Fibroblast of lung (primary cell): ENCODE measurements at places on chromosomes 1 and 21. TPM values are rescaled to one million over a fixed set of nuclear protein-coding genes. Genes with fewer than 3 reads are reported as not detected.

CACNA1S gene
- total RNA-seq = not detected in 2 replicates

CASQ2 gene
- total RNA-seq = not detected in 2 replicates

CLCA2 gene
- 3.5 and 9.2 TPM in 2 replicates for total RNA-seq

HCRTR1 gene
- not detected in 2 replicates for total RNA-seq

UBE2U gene
- not detected in 2 replicates for total RNA-seq

HJV gene
- not detected in 2 replicates for total RNA-seq

CD1E gene
- total RNA-seq = not detected in 2 replicates

NUP210L gene
- total RNA-seq = under 0.01 and 0.17 TPM in 2 replicates

DNA sequence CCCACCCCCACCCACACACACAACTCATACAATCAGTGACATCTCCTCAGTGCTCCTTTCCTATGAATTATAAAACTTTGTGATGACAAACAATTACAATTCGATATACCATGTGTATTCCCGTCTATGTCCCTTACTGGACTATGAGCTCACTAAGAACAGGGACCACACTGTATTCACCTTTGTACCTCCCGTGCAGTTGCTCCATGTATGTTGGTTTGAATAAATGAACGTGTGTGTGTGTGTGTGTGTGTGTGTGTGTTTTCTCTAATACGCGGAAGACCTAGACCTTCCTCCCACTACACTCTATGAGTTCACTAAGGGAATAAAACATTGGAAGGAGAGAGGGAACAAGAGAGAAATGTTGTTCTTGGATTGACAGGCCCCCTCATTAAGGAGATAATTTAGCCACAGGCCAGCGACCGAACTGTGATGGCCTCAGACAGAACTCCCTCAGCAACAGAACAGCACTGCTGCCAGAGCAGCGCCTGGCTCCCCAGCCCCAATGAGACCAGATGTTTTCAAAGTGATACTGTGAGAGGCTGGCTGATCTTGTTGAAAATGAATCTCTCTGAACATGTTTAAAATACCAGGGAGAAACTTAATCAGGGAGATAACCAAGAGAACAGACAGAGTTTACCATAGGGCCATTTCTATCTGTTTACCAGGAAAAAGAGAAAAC lies 21.7 kb downstream of the BCAR3 start:
- DNase-seq = peak; percentile 35

GRCh38 chr1:206484901-206485300 lies 14.6 kb downstream of the IKBKE start:
- no peak for DNase-seq

DNA sequence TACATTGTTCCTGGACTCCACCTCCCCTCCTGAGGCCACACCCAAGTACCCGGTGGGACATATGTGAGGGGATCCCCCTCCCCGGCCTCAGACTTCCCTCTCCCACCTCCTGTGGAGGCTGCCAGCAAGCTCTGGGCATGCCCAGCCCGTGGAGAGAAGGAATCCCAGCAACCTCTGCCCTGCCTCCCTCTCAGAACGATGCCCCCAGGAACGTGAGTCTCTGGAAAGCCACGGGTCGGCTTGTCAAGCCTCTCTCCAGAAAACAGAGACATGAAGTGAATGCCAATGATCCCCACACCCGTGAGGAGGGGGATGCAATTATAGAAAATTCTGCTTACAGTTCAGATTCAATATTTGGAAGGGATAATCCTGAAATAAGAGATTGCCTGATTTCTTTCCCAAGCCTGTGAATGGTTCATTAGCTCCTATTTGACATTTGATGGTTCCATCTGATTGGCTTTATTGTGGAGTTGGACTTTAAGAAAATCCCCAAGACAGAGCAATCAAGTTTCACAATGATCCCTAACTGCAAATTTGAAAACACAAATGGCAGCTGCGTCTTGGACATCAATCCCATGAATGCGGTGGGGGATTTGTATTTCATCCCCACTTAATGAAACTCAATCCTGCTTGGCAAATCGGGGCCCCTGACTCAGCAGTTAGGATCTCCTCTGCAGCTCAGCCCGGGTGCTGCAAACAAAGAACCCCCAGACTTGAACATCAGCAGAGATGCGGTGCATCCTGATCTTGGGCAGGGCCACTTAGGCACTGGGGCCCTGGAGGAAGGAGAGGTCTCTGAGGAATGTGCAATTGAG lies 9.1 kb upstream of the GUCA2B start:
- DNase-seq = no peak

- peak; percentile 23 for DNase-seq
Observed at GRCh38 chr1:241645199-241645598, 5.0 kb upstream of the CHML start.

DNA sequence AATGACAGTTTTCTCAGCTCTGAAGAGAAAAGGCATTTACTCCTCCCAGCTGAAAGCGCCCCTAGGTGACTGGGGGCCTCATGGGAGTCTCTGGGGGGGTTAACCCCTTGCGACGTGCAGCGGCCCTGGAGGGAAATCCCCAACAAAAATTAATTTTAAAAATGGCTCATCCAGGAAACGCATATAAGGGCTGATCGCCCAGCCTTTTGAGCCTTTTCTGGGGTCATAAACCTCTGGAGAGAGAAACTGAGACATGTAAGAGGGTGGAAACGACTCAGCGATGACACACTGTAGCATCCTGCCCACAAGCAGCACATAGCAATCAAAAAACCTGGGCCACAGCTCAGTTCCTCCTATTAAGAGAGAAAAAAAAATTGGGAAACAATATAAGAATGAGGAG lies 20.4 kb upstream of the HPDL start:
- DNase-seq = no peak

DNA sequence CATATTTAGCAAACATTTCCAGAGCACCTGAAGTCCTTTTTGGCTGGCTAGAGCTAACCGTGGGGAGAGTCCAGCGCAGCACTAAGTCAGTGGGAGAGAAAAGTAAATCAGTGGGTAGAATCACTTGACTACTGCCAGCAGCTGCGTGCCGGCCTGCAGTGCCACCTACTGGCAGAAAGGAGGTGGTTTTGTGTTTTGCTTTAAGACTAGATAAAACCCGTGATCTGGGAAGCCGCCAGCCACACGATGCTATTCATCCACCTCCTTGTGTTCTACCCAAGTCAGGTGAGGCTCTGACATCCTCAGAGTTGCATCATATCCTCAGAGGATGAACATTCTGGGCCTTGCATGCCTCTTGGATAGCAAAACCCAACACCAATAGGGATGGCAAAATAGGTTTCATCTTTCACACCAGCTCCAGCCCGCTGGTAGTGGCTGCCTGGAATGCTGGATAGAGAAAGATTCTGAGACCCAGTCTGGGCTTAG lies 14.1 kb upstream of the HEYL start:
- peak; percentile 82 for DNase-seq

GRCh38 chr1:179583771-179584320 lies 7.8 kb upstream of the TDRD5 start:
- no peak for DNase-seq

DNA sequence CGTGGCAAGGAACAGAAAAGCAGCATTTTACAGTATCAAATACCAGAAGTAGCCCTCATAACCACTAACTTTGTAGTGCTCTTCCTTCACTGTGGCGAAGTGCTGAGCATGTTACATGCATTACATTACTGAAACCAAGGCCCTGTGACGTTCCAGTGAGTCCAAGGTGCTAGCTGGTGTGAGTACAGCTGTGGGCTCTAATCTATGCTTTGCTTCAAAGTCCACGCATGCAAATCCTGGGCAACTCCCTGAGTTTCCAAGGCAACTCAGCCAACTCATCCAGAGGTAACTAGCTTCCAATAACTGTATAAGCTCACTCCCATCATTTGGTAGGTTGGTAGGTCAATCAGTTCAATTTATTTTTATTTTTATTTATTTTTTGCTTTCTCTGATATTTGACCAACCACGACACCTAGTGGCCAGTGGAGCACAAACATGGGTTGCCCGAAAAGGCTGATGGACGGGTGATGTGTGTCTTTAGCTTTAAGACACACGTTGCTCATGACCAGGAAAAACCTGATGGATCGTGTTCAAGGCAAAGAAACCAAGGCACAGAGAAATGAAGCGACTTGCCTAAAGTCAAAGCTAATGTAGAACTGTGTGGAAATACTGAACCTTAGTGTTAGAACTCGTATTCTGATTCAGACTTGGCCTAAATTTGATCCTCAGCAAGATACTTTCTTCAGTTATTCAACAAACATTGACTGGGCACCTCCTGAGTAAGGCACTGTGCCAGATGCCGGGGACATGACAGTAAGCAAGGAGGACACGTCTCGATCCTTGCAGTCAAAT lies 73.0 kb downstream of the GNG12 start:
- peak; percentile 82 for DNase-seq

GRCh38 chr1:111904478-111905218 lies 84.8 kb downstream of the KCND3 start:
- DNase-seq = peak; percentile 3
